AG20443 (cell line): ENCODE measurements at places on chromosomes 3 and 15.

DNA sequence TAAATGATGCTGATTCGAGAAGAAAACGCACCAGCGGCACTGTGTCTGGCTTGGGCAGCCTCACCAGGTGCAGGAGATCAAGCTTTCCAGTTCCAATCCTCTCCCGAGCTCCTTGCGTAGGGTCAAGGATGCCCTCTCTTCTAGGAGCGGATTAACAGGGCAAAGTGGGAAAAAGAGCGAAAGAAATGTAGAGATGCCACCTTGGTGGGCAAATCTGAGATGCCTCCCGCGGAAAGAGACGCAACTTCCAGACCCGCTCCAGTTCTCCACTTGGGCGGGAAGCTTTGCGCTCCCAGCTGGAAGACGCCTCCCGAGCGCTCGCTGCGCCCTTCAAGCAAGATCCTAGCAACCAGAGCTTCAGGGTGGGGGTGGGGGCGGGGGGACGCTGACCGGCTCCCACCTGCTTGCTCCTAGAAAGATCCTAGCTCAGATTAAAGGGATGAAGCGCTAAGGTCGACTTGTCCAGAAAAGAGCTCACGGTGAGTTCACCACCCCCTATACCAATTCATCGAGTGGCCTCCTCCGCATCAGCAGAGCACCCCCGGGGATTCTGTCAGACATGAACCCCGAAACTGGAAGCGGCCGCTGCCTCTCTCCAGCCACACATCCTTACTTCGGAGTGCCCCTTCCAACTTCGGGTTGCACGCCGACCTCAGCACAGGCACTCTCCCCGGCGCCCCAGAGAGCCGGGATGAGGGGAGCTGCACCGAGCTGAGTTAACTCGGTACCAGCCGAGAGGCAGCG is 769 bp downstream of the TAFA4 start:
- no peak for DNase-seq

- no peak for DNase-seq
These were observed 179.6 kb downstream of the NSMCE3 start for GRCh38 chr15:29089731-29090616.

DNA sequence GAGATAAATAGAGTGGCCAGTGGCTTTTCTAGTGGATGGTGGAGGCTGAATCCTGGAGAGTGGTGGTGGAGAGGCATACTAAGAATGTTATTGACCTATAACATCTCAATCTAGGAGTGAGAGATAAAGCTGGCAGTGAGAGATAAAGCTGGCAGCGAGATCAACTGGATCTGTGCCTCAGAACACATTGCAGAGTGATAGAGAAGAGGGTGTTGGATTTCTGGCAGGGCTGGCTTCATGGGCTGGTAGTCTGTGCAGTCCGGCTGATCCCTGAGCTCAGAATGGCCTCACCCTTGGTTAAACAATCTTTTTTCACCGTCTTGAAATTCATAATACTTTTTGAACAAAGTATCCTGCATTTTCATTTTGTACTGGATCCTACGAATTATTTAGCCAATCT is 221.2 kb downstream of the NLGN1 start:
- DNase-seq = no peak

- no peak for DNase-seq
These were observed 23.8 kb downstream of the EPM2AIP1 start for GRCh38 chr3:36969085-36969484.

DNA sequence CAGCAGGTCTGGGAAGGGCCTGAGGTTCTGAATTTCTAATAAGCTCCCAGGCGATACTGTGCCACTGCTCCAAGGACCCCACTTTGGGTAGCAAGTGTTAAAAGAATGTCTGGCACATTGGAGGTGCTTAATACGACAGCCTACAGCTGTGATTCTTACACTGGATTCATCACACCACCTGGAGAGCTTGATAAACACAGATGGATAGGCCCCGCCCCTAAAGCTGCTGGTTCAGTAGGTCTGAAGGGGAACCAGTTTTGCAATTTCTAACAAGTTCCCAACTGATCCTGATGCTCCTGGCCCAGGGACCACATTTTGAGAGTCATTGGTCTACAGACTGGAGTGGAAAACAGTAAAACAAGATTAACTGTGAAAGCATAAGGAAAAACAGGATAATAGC is 124.8 kb upstream of the ST8SIA2 start:
- no peak for DNase-seq

DNA sequence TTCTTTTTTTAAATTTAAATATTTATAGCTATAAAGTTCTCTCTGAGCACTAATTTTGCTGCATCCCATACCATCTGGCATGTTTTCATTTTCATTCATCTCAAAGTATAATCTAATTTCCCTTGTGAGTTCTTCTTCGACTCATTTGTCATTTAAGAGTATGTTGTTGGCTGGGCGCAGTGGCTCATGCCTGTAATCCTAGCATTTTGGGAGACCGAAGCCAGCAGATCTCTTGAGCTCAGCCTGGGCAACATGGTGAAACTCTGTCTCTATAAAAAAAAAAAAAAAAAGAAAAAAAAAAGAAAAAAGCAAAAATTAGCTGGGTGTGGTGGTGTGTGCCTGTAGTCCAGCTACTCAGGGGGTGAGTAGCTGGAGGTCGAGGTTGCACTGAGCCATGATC is 34.8 kb downstream of the MAP1A start:
- no peak for DNase-seq

- DNase-seq = no peak
These were observed 59.8 kb upstream of the UNC13C start for GRCh38 chr15:53918180-53919079.

- peak; percentile 43 for DNase-seq
These were observed 97.4 kb downstream of the LRIG1 start for GRCh38 chr3:66403323-66403990.
